ENCODE measurements at places on chromosomes 11 and 22.

GRCh38 chr22:47561766-47562165 is 799.3 kb downstream of the TBC1D22A start:
- DNase-seq, result no peak

DNA sequence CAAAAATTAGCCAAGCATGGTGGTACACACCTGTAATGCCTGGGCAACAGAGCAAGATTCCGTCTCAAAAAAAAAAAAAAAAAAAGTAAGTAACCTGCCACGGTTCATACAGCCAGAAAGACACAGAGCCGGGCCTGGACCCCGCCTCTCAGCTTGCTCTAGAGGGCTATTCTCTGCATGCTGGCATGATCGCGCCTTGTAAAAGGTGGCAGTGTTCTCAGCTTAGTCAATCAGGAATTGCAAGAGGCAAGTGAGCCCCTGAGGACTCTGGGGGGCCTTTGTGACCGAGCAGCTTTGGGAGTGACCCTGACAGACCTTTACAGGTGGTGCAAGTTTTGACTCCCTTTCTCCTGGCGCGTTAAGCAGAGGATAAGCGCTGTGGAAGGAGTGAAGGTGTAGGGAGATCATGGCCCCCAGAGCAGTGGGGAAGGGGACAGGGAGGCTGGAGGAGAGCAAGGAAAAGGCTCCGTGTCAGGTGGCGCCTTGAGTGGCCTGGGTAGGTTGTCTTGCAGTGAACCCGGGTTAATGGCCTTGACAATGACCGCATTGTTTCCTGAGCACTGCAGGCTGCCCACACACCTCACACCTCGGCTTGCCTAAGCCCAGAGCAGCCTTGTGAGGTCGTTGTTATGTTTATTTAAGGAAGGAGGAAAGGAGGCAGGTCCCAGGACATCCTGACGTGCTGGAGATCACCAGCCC is 48.9 kb downstream of the CDPF1 start:
- DNase-seq, result no peak

- no peak for DNase-seq
These were observed 8.5 kb downstream of the RNF141 start for GRCh38 chr11:10532526-10532925.

DNA sequence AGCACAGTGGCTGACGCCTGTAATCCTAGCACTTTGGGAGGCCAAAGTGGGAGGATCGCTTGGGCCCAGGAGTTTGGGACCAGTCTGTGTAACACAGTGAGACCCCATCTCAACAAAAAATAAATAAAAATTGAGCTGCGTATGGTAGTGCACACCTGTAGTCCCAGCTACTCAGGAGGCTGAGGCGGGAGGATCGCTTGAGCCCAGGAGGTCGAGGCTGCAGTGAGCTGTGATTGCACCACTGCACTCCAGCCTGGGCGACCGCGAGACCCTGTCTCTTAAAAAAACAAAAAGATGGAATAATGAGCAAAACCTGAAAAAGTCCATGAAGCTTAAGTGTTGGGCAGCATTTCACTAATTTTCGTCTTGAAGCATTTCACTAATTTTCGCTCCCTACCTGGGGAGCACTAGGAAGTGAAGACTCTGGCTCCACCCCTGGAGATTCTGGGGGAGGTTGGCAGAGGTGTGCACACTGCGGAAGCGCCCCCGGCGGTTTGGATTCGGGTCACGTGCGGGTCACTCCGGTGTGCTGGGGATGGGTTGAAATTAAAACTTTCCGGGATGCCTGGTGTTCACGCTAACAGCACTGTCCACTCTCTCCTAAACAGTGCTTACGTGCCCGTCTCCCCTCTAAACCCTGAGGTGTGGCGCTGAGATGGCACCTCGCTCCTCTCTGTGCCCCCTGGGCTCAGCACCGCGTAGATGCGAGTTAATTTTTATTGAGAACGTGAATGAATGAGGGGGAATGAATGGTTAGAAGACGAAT is 906 bp upstream of the NAA40 start:
- no peak for DNase-seq

- DNase-seq, result no peak
These were observed 13.2 kb upstream of the USP18 start for GRCh38 chr22:18136563-18137320.

- DNase-seq, result no peak
These were observed 478.3 kb downstream of the KCNA4 start for GRCh38 chr11:29538339-29539036.

- DNase-seq, result no peak
These were observed 1.8 kb downstream of the GALR3 start for GRCh38 chr22:37824674-37825641.

GRCh38 chr22:50315289-50316113 is 8.1 kb upstream of the PLXNB2 start:
- no peak for DNase-seq

GRCh38 chr11:7275133-7275532 is 23.4 kb downstream of the SYT9 start:
- DNase-seq, result no peak

DNA sequence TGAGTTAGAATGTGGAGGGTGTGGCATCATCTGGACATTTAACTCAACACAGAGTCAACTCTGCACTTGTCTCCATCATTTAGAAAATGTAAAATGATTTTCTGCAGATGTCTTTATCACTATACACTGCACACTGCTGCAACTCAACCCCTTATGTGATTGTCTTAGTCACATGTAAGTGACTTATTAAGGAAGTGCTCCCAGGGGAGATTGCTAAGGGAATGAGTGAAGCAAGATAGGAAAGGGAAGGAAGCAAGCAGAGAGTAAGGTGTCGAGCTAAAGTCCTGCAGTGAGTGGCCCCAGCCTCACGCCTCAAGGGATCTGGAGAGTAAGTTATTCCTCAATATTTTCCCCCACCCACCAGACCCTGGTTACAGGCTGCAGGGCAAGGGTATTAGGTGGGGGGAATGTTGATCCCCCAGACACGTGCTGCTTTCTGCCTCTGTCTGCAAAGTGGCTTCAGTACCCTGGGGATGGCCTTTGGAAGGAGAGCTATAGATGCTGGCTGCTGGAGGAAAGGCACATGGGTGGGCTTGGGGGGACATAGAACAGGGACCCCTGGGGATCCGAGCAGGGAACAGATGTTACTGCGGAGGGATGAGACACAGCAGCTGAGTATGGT is 7.2 kb upstream of the CBX6 start:
- no peak for DNase-seq

- no peak for DNase-seq
These were observed 35.2 kb downstream of the SOX6 start for GRCh38 chr11:16321148-16321547.

DNA sequence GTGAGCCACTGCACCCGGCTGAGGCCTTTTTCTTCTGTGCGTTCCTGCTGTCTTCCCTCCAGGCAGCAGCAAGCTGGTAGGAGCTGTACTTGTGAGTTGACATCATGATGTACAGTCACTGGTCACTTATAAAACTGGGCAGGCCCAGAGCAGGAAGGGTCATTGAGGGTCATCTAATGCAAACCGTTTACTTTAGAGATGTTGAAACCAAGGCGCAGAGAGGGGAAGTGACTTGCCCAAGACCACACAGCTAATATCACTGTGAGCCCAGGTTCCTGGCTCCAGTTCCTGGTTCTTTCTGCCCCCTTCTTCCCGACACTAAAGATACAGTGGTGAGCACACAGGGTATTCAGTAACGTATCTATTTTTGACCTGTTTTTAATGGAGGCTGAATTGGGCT is 27.3 kb downstream of the PTPRJ start:
- DNase-seq, result no peak

GRCh38 chr11:1333091-1333772 is 23.8 kb upstream of the TOLLIP start:
- no peak for DNase-seq

- no peak for DNase-seq
These were observed 48.1 kb upstream of the ARFGAP3 start for GRCh38 chr22:42905217-42905616.

DNA sequence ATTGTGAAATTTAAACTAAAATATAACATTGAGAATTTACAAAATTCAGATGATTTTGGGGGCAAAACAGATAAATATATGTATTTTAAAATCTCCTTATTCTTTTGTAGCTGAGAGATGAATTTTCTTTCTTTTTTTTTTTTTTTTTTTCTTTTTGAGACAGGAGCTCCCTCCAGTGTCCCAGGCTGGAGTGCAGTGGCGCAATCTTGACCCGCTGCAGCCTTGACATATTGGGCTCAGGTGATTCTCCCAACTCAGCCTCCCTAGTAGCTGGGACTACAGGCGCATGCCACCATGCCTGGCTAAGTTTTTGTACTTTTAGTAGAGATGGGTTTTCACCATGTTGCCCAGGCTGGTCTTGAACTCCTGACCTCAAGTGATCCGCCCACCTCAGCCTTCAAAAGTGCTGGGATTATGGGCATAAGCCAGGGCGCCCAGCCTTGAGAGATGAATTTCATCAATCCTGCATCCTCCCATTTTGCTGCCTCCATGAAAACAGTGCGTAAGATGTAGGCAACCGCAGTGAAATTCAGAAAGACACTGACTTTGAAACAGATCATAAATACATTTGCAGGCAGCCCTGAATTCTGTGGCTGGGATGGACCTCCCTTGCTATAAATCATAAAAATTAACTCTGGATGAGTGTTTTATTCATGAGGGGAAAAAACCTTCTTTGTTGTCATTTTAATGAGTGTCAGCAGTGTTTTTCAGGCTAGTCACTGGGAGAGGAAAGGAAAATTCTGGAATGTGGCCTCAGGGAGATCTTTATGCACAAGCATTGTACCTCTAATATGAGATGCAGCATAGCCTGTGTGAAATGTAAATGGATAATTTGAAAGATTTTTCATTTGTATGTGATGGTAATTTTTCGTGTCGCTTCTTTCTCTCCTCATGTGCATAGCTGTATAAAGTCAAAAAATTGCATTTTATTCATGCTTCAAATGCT is 14.4 kb downstream of the ELMOD1 start:
- DNase-seq, result no peak

GRCh38 chr22:25366876-25367466 is 147.5 kb downstream of the CRYBB2 start:
- DNase-seq, result no peak

GRCh38 chr11:18259259-18259658 is 6.8 kb upstream of the SAA1 start:
- DNase-seq, result no peak

DNA sequence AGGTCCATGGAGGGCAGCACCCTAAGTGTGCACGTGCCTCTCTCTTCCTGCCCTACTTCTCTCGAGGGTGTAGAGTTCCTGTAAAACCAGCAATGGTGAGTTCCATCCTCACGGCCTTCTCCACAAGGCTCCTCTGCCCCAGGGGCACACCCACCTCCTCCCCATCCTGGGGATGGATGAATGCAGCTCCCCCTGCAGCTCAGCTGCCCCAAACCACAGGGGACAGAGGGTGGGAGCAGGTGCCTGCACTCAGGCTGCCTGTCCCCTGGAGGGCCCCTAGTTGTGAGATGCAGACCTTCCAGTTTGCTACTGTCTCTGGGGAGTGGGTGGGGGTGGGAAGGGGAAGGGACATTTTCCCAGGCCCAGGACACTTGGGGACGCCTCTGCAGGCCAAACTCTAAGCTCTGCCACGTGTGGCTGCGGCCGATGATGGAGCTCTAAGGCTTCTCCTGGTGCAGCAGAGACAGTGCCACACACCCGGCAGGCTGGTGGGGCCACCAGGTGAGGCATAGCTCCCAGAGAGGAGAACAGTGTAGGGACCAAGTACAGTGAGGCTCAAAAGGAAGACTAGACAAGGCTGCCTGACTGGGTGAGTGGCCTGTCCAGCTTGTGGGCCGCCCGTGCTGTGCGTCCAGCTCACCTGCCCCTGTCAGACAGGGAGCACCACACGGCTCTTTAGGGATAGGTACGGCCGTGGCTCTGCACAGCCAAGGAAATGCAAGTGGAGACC is 540.9 kb downstream of the TBC1D22A start:
- DNase-seq, result no peak

DNA sequence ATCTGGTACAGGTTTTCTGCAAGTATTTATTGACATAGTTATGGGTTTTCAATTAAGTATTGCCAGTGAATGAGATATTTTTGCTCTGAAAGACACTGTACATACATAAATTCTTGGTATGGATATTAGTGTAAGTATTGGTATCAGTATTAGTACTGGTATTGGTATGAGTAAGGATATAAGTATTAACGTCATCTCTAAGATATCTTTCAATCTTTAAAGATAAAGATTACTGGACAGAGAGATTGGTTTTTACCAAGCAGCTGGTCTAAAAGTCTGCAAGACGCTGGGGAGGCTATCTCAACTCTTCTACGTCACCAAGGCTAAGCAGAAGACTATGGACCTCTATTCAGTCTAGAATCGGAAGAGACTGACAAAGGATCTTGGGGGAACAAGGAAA is 234.5 kb downstream of the NXPE2 start:
- DNase-seq, result no peak

DNA sequence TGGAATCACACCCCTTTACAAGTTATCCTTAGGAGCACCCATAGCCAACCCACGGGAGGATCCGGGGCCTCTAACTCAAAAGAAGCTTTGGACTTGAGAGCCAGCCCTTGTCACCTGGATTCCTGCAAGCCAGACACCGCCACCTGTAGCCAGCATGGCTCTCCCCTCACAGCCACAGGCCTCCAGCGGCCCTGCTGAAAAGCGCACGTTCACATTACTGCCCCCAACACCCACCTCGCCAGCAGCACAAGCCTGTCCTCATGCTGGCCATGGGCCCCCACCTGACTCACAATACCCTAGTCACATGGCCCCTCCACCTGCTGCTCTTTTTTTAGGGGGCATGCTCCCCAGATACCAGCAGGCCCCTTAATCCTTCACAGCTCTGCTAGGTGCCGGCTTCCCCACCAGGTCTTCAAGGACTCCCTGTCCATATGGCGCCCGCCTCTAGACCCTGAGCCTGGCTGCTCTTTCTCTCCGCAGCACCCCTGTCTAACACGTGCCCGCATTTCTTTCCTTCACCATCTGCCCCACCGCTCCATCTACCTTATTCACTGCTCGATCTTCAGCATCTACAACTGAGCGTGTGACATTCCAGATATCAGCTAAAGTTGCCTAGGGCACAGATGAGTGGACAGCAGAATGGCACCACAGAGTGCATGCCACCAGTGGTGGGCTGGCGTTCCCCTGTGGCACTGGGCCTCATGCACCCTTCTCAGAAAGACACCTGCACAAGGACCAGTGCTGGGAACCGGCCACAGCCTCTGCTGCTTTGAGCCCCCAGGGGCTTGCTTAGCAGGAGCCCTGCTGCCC is 6.6 kb downstream of the CARS1 start:
- no peak for DNase-seq

DNA sequence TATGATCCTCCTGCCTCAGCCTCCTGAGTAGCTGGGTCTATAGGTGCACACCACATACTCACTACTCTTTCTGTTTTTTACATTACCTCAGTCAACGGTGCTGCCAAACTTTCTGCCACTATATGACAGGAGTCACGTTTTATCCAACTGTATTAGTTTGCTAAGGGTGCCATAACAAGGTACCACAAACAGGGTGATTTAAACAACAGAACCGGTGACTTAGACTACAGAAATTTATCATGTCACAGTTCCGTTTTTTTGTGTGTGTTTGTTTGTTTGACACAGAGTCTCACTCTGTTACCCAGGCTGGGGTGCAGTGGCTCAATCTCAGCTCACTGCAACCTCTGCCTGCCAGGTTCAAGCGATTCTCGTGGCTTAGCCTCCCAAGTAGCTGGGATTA is 6.3 kb upstream of the SWAP70 start:
- DNase-seq, result no peak

- DNase-seq, result no peak
These were observed 939.7 kb downstream of the DLG2 start for GRCh38 chr11:84687433-84687832.

GRCh38 chr11:82234256-82234655 is 499.4 kb downstream of the FAM181B start:
- DNase-seq, result no peak

- DNase-seq, result no peak
These were observed 14.3 kb downstream of the CSNK1E start for GRCh38 chr22:38302906-38303305.
